ENCODE measurements at places on chromosomes 5 and 9.

DNA sequence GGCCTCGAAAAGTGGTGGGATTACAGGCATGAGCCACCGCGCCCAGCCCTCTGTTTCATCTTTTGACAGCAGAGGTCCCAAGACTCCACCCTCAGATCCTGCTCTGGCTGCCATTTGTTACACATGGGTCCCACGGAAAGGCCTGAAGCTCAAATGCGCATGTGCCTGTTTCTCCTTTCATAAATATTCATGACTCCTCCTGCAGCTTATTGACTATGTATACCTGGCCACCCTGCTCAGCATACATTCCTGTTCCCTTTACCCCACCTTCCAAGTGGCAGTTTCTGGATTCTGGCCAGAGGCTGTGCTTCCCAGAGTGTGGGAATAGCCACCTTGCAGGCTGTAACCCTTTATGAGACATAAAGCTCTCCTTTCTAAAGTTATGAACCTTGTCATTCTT is 46.5 kb downstream of the AUH start:
- no peak for DNase-seq

GRCh38 chr5:97297063-97297703 is 114.1 kb upstream of the RIOK2 start:
- DNase-seq: peak; percentile 15

- DNase-seq: no peak
Measured at GRCh38 chr5:149028161-149028560, 34.7 kb downstream of the SH3TC2 start.

- DNase-seq: no peak
Measured at GRCh38 chr9:16221822-16222547, 648.5 kb downstream of the BNC2 start.

GRCh38 chr5:176485176-176485575 is 37.0 kb downstream of the FAF2 start:
- DNase-seq: no peak

All from CD4-positive, CD25-positive, alpha-beta regulatory T cell (primary cell).